ENCODE measurements at places on chromosomes 2 and 18.

GRCh38 chr2:168155046-168155445 lies 92.3 kb downstream of the STK39 start:
- DNase-seq = no peak

DNA sequence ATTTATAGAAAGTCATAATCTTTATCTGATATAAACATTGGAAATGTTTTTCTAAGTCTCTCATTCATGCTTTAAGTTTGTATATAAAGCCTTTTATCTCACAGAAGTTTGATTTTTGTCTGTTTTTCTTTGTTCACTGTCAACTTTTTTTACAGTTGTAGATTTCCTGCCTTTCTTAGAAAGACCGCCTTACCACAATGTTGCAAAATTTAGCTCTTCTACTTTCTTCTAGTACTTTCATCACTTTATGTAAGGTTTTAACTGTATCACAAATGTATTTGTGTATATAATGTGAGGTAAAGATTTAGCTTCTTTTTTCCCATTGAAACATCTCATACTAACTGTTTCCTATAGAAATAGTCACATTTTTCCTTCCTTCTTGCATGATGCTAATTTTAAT lies 136.1 kb downstream of the DNAH6 start:
- no peak for DNase-seq

DNA sequence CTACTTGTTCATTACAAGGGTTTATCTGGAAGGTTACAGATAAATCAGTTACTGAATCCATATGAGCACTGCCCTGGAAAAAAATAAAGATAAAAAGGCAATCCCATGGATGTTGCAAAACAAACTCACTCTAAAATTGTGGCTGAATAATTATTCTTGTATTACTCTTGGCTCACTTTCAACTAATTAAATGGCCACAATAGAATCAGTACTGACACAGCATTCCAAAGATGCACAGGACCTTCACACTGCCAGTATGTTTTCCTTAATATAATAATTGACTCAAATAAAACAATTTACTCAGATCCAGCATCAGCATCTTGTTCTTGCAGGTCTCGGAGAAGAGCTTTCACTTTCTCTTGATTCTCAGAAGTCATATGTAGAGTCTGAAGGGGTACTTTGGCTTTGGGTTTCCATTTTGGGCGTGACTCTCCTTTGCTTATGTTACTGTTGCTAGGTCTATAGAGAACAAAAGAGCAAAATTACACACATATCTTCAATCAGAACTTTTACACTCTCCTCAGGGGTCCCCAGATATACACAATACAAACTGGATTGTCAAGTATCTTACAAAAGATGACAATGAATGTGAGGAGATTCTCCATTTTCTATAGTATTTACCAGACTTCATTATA lies 12.6 kb downstream of the DHX57 start:
- DNase-seq = no peak

- no peak for DNase-seq
Observed at GRCh38 chr2:71513096-71513495, 59.7 kb downstream of the DYSF start.

GRCh38 chr2:128799284-128799552 lies 480.6 kb upstream of the HS6ST1 start:
- DNase-seq = no peak

- no peak for DNase-seq
Observed at GRCh38 chr18:46566111-46566510, 90.9 kb downstream of the LOXHD1 start.

- no peak for DNase-seq
Observed at GRCh38 chr2:200856806-200857205, 7.7 kb downstream of the CLK1 start.

DNA sequence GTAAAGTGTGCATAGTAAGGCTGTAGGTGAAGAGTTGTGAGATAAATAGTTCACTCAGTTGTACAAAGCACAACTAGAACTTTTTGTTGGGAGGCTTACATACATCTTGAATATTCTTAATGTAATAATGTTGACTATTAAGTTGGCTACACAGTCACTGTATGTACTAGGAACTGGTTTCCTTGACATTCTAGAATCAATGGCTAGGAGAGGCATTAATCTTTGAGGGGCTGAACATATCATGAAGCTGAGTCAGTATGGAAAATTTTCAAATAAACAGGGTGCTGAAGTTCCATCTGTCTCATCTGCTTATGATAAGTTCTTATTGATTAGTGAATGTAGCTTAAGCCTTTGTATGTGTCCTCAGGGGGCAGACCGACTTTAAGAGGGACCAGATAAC lies 23.4 kb downstream of the METTL21A start:
- no peak for DNase-seq

- DNase-seq = peak; percentile 43
Observed at GRCh38 chr2:46943881-46944798, 28.5 kb upstream of the MCFD2 start.

GRCh38 chr2:44767691-44768090 lies 173.8 kb upstream of the SIX3 start:
- DNase-seq = no peak

- no peak for DNase-seq
Observed at GRCh38 chr2:84283506-84283905, 175.6 kb downstream of the SUCLG1 start.

DNA sequence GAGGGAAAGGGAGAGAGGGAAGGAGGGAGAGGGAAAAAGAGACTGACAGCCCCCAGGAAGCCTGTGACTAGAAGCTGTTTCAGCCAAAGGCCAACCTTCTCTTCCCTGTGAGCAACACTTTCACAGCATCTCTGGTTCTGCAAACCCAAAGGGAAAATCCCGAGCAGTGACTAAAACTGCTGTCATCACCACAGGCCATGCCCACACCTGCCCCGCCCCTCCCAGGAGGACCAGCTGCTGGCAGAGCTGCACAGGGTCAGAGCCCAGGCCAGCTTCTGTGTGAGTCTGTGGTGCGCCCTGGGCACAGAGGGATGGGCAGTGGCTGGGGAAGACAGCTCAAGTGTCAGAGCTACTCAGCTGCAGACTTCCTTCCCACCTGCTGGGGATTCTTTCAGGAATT lies 64.9 kb upstream of the OTOS start:
- peak; percentile 59 for DNase-seq

- DNase-seq = no peak
Observed at GRCh38 chr2:113965228-113965627, 75.3 kb downstream of the ACTR3 start.

GRCh38 chr2:161979490-161979889 lies 94.5 kb downstream of the DPP4 start:
- DNase-seq = no peak

- no peak for DNase-seq
Observed at GRCh38 chr2:230778350-230779063, 65.9 kb downstream of the CAB39 start.

- DNase-seq = no peak
Observed at GRCh38 chr2:230485801-230486341, 69.9 kb downstream of the SP100 start.

DNA sequence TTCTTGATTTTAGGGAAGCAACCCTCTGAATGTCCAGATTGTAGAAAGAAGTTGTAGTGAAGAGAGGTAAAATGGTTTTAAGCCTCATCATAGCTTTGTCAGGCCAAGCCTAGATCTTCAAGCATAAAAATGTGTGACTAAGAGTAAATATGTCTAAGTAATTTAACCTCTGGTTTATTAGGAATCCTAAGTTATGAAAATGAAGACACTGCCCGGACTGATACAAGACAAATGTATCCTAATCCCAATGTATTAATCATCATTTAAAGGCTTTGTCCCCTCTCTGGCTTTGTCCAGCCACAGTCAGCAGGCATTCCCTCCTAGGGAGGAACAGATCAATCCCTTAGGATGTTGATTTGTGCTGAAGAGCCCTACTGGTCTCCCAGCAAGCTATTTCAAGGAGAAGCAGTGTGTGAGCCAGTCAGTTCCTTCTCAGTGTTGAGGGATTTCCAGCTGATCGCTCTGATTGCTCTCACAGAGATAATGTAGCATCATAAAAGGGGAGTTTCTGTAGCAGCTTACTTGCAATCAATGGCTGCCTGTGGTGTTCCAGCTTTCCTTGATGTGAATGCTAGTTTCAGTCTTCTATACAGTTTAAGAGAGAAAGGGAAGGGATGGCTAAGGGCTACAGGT lies 796.1 kb downstream of the EPHA4 start:
- no peak for DNase-seq

DNA sequence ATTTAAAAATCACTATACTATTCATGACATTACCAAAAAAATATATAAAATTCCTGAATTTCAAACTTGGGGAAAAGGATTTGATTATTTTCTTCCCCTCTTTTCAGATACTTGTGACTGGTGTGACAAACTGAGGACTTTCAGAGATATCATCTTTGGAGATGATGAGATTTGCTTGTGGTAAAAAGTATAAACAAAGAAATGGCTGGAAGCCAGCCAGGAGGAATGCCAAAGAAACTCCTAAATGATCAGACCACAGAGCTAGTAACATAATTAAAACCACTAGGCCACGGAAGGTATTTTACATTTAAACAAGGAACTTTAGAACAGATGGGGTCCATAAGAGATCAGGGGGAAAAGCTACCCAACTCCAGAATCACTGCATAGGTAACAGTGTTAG lies 58.7 kb downstream of the PIGN start:
- DNase-seq = no peak

DNA sequence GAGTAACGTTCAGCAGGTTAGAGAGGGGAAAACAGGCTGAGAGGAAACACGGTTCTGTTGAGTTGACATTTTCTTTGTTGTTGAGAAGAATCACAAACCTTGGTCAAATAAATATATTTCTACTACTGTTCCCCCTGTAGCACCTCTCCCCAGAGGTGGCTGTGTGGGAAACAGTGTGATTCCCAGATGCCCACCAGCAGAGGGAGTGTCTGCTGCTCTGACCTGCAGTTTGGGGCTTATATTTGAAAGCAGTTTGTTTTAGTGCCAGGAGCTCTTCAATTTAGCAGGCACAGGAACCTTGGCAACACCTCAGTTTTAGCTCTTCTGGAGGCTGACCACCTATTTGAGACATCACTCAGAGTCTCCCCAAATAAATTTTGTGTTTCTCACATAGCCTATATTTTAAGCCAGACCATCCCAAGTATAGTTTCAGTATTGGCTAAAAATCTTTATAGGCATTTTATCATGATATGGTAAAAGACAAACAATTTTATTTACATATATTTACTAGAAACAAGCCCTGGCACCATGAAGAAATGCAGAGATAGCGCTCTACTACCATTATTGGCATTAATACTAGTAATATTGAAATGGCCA lies 75.7 kb downstream of the PIK3C3 start:
- no peak for DNase-seq

All from activated CD4-positive, alpha-beta T cell treated with anti-CD3 and anti-CD28 coated beads for 24 hours (primary cell).